NCI-H510A (cell line): ENCODE measurements at places on chromosomes 3 and 15.

- no peak for DNase-seq
Measured at GRCh38 chr15:41772720-41773331, 1.5 kb upstream of the MAPKBP1 start.

GRCh38 chr15:88701561-88702095, 62.8 kb downstream of the ISG20 start:
- DNase-seq = no peak

- DNase-seq = no peak
Measured at GRCh38 chr15:78538358-78538757, 1.9 kb upstream of the PSMA4 start.

DNA sequence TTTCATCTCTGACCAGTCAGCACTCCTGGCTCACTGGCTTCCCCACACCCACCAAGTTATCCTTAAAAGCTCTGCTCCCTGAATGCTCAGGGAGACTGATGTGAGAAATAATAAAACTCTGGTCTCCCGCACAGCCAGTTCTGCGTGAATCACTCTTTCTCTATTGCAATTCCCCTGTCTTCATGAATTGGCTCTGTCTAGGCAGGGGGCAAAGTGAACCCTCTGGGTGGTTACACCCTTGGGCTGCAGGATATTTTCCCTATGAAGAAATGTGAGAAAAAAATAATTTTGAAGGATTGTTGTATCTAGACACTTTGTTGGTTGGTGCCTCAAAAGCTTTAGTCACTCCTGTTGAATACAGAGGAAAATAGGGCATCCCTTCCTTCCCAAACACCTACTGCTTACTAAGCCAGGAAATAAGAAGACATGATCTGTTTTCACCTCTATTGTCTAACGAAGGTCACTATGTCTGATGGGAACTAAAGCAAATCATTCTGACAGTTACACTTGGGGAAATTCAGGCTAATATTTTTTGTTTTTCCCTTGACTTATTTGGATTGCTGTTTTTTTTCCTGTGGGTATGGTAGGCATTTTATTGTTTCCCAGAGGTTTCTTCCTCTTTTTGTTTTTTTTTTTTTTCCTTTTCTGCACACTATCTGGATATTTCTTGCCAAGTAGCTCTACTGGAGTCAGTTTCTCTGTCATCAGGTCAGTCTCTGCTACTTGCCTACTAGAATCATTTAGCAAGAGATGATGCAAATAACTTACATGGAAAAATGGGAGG, 15.3 kb upstream of the TNFSF10 start:
- no peak for DNase-seq

GRCh38 chr3:152436707-152437590, 168.2 kb downstream of the MBNL1 start:
- no peak for DNase-seq

DNA sequence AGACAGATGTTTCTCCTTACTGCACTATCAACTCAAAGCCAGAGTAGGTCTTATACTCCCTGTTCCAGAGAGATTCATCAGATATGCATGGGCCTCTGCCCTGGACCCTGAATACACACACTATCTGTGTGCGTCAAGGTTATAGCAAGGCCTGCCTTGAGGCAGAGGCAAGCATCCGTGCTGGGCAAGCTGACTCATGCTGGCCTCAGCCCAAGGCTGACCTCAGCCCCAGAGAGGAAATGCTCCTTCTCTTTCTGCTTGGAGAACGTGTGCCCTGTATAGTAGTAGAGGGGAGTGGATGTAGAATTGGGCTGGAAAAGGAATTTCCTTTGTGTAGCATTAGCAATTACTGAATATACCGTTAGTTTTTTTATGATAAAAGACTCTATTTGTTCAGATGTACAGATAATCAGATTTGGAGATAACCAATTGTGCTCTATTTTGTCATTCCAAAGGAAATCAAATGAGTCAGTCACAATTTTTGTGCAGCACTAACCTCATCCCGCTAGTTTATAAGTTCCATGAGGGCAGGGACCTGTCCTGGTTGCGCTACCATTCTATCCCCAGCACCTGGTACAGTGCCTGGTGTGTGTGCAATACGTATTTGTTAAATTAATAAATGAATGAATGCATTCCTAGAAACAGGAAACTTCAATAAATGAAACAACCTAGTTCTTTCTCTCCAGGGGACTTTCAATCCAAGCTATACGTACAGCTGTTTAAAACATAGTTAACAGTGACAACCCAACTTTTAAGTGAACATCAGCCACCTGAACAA, 13.3 kb upstream of the PAQR9 start:
- no peak for DNase-seq

- DNase-seq = peak; percentile 26
Measured at GRCh38 chr3:181176601-181177000, 187.1 kb upstream of the DNAJC19 start.

DNA sequence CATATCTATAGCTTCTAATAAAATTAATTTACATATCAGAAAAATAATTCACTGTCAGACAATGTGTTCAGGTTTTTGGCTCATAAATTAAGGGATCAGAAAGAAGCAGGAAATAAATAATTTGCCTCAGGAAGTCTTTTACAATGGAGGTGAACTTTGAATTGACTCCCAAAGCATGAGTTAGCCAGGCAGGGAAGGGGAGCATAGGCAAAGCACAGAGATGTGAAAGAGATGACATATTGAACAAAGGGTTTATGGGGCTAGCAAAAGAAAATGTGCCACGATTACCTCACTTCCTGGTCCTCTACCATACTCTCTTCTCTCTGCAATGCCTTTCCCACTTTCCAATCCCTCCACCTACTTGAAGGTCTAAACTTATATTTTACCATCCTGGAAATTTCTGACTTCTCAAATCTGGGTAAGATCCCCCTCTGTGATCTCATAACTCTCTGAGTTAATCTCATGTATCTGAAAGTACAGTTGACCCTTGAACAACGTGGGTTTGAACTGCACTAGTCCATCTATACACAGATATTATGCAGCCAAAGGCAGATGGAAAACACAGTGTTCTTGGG, 4.1 kb upstream of the HEXA start:
- DNase-seq = no peak

DNA sequence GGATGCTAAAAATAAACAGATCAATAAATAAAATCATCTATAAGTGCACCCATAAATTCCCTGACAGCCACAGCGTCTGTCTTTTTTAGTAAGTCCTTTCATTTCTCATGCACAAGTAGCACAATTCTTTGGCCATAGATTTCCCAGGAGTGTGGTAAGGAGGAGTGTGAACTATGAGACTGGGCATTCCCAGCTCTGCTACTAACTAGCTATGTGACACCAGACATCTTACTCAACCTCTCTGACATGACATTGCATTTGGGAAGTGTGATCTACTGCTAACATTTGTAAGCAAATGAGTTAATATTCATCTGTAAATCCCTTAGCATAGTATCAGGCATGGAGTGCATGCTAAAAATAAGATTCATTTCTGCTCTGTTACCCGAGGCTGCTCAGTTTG, 301.7 kb downstream of the NTRK3 start:
- DNase-seq = no peak

- no peak for DNase-seq
Measured at GRCh38 chr3:33775363-33775762, 23.1 kb upstream of the PDCD6IP start.

DNA sequence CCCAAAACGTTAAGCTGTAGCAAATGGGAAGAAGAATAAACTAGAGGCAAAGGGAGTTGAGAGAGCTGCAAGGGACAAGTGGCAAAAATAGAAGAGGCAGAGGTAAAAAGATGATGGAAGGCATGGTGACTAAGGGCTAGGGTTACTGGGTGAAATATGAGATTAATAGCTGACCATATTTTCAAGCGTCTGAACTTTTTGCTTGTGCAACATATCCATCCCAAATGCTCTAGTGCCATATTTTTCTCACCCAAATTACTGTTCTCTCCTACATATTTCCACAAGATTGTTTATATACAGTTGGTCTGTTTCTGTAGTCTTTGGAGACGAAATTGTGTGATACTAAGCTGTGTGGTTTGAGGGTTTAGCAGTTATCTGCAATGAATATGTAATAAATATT, 145.5 kb downstream of the GMNC start:
- no peak for DNase-seq

DNA sequence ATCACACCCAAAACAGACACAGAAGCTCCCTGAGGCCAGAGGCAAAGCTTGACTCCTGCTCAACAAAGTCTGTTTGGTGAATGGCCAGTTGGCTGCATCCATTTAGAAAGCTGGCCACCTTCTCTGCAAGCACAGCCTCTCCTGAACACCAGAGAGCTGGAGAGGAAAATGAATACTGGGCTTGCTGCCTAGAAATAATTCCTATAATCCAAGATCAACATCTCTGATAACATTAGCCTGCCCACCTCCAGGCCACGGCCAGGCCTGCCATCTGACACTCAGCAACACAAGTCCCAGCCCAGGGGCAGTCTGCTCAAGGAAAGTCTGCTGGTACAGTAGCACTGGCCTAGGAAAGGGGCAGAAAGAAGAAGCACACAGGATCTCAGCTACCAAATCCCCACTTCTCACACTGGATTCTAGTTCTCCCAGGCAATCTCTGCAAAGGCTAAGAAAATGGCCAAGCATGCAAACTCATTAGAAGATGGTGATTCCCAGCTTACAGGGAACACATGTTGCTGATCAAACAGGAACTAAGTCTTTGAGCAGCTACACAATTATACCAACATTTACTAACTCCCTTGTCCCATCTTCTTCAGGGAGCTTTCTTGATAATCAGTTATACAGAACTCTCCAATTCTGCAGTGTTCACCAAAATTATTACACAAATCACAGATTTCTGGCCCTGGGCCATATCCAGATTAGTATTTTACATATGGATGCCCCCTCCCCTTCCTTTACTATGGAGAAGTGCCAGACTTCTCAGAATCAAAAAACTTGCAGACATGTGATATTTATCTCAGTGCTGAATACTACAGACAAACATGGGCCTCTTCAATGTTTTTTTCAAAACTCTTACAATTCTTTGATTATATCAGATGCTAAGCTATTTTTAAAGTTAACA, 9.9 kb downstream of the TBC1D2B start:
- DNase-seq = no peak

DNA sequence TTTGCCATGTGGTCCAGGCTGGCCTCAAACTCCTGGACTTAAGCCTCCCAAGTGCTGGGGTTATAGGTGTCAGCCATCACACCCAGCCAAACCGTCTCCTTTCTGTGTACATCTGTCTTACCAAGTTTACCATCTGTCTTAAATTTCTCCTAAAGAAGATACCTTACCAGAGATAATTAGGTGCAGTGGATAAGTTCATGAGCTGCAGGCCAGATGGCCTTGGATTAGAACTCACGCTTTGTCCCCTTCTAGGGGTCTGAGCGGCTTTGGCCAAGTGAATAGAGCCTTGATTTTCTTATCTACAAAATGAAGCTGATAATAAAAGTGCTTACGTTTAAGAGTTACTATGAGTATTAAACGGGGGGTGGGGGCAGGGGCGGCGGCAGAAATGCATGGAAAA, 103.9 kb downstream of the SUCLG2 start:
- DNase-seq = no peak

DNA sequence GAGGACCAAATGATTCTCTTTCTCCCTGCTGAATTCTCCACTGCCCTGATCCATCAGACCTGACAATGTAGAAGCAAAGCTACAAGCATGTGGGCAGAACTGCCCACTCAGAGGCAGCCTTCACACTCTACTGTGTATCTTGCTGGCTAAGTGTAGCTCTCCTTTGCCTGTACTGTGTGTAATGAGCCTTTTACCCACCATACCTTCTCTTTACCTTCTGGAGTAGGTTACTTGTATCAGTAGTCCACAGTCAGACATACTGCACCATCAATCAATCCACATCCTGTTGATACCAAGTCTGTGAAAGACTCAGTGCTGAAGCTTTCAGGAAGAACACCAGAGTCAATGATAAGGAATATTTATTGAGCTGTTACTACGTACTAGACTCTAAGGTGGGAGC, 440.7 kb upstream of the ARHGEF26 start:
- no peak for DNase-seq

GRCh38 chr3:72776-73175, 123.8 kb upstream of the CHL1 start:
- DNase-seq = no peak

DNA sequence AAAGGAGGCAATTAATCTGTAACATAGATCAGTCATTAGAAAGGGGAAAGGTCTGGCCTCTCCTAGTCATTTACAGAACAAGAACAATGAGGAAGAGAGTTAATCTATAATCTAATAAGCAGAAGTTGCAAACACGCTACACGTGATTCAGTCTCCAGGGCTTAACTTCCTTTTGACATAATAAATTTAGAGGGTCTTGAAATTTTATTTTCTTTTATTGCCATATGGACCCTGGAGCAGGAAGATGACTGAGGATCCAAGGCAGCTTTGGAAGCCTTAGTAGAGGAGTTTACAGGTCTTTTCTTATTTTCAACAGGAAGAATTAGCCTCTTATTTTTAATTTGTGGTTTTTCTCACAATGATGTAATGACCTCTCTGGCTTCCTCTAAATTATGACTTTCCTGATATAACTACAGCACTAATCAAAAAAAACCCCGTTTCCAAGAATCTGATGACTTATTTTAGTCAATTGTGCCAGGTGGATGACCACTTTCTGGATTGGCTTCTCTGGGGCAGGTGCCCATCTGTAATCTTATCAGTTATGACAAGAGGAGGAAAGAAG, 32.2 kb downstream of the ADGRG7 start:
- no peak for DNase-seq

GRCh38 chr3:14652-15051, 181.9 kb upstream of the CHL1 start:
- DNase-seq = no peak

DNA sequence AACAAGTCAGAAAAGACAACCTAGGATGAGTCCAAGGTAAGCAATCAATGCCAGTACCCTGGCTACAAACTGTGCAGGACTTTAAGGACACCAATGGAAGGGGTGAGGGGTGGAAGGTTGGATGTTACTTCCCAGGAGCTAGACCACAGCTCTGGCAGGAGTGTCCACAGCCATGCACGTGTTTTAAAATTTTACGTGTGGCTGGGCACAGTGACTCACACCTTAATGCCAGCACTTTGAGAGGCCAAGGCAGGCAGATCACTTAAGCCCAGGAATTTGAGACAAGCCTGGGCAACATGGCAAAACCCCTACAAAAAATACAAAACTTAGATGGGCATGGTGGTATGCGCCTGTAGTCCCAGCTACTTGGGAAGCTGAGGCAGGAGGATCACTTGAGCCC, 14.7 kb upstream of the HDC start:
- DNase-seq = no peak

- DNase-seq = no peak
Measured at GRCh38 chr3:177220136-177220974, 23.1 kb upstream of the TBL1XR1 start.

DNA sequence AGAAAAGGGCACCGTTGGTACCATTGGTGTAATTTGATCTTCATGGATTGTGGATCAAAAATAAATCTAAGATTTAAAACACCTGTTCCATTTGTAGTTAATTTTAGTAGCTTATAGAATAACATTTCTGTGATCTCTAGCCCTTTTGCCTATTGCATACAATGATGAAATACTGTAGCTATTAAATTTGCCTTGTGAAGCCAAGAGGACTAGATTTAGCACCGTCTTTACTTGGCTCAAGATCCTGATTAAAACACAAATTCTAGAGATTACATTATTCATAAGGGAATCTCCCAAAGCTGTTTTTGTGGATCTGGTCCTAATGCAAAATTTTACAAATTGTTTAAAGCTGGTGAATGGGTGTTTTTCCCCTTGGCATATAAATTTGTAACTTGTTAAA, 8.2 kb downstream of the TBC1D23 start:
- DNase-seq = no peak

- no peak for DNase-seq
Measured at GRCh38 chr3:178385280-178385952, 150.8 kb upstream of the KCNMB2 start.
